Thoracic aorta (tissue), 2 donors: ENCODE measurements at places on chromosomes 5 and 9. TPM values are rescaled to one million over a fixed set of nuclear protein-coding genes. Genes with fewer than 3 reads are reported as not detected.

The CERCAM gene
- total RNA-seq = 51.8 TPM

- H3K27ac ChIP-seq = no peak overlapping the region
- H3K4me1 ChIP-seq = no peaks in the 10 kb centered on the region
- DNase-seq = no peak
- H3K36me3 ChIP-seq = no peaks in the 10 kb centered on the region
Measured at GRCh38 chr9:84189904-84190303, 150.7 kb downstream of the SLC28A3 start.

DNA sequence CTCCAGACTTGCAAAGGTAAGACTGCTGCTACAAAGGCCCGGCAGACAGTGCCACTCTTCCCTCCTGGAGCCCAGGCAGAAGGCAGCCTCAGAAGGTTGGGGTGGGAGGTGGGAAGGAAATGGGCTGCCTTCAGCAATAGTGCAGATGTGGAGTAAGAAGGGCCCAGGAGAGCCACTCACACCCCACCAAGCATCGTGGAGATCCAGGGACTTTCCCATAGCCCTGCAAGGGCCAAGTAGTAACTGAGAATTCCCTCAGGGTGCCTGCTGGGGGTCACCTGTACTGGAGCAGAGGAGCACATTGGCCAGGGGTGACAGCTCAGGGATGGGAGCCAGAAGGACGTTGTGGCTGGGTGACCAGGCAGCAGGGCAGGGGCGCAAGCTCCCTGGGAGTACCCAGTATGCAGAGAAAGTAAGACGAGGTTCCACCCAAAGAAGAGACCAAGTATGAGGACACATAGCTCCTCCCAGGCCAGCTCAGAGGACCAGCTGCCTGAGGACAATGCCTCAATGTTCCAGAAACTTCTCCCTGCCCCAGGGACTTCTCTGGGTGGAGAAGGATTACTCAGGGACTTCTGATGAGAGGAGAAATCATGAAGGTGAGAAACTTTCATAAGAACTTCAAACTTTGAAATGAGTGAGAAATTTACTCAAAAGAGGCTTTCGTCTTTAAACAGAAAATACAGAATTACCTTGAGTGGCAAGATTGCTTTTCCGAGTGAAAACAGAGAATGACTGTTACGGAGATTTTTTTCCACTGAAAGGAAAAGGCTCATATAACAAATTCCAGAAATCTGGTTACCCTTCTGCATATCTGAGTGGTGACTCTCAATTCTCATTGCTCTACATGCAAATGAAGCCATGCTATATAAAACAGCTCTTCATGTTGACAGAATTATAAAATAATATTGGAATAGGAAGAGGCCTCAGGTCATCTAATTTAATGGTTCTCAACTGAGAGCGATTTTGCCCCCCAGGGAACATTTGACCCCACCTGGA, 87.9 kb upstream of the TRIO start:
- no peaks in the 10 kb centered on the region for H3K27me3 ChIP-seq
- no peak for DNase-seq
- no peak overlapping the region for H3K27ac ChIP-seq
- H3K36me3 ChIP-seq = no peaks in the 10 kb centered on the region
- no peak overlapping the region for H3K4me3 ChIP-seq

- no peaks in the 10 kb centered on the region for H3K27me3 ChIP-seq
- no peak overlapping the region for H3K27ac ChIP-seq
Measured at GRCh38 chr5:174065528-174066197, 20.2 kb downstream of the NSG2 start.

GRCh38 chr9:134245179-134245578, 80.8 kb upstream of the RNU6ATAC start:
- H3K4me1 ChIP-seq = no peaks in the 10 kb centered on the region
- H3K36me3 ChIP-seq = no peaks in the 10 kb centered on the region

GRCh38 chr5:128304088-128304487, 220.5 kb downstream of the SLC12A2 start:
- DNase-seq = no peak
- H3K27ac ChIP-seq = no peak overlapping the region
- no peak overlapping the region for H3K4me3 ChIP-seq
